ENCODE measurements at places on chromosomes 3 and 15.
A peak's percentile ranks its signal among the peaks of the same experiment; 100 is the strongest.

DNA sequence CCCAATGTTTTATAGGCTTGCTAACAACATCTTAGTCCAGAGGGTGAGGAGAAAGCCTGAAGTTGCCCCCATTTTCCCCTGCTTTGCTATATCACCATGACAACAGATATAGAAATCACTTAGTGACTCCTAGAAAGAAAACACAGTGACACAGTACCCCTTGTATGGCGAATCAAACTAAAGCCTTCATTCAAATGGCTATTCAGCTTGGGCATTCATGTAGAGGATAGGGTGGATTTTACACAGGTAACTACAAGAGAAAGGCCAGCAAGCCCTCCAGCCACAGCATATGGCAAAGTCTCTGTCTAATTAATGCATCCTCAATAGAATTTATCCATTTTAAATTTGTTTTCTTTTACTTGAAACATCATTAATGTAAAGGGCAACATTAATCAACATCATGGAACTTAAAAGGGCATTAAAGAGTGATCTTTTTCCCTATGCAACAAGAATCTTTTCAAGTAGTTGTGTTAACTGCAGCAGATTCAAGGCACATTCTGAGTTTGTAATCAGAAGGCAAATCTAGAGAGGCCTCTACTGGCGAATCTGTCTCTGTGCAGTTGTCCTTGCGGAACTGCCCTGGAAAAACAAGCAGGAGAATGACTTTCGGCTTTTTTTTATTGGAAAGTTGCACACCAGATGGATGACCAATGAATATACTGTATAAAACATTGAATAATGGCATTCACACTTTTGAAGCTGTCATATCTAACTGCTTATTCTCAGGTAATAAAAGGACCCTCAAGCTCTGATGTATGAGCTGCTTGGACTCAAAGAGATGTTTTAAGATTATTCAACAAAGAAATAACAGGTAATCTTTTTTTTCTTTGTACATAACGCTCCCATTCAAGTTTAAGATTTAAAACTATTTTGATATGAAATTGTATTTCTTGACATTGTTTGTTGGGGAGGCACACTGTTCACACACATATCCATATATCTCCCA, 621.7 kb upstream of the AGTR1 start:
- no peak for DNase-seq

- no peak for DNase-seq
These were observed 106.9 kb downstream of the ULK4 start for GRCh38 chr3:41854956-41855355.

DNA sequence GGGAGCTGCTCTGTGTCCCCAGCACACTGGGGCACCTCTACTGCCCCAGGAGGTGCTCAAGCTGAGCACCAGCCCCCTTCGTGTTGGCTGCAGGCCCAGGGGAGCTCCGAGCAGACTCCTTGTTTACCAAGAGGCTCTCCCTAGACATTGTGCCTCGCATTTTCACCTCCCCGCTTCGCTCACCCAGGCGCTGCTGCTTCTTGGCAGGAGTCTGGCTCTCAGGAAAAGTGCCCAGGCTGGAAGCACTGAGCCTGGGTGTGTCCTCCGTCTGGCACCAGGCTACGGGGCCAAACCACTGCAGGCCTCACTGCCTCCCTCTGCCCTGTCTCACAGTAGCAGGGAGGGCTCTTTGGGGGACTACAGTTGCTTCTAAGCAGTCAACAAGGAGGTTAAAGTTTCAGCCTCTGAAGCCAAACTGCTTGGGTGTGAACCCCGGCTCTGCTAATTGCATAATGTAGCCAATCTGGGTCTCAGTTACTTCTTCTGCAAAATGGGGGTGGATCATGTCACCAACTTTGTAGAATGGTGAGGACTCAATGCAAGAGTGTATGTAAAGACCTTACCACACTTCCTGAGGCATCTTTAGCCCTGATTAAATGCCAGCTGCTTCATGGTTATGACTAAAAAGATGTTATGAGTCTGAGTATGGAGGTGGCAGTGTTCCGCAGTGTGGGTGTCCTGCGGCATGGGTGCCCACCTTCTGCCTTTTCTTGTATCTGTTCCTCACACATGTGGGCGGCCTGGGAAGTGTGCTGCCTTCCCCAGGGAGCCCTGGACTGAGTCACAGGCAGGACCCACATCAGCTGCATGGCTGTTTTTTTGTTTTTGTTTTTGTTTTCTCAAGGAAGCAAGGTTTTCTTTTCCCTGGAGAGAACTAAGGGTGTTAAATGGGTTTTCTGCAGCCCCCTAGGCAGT, 88.9 kb downstream of the CLSTN2 start:
- no peak for DNase-seq

DNA sequence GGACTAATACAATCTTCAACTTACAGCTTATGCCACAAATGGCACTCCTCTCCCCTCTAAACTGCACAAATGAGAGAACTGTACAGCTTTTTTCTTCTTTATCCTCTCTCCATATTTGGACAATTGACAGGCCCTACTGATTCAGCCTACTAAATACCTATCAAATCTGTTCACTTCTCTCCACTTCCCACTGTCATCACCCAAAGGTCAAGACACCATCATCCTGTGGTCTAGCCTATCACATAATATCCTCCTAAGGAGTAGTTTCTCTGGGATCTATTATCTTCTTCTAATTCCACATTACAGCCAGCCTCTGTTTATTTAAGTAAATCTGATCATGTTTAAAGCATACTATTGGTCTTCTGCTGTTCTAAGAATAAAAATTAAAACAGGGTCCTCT, 33.0 kb upstream of the SLC12A8 start:
- DNase-seq, result no peak

- no peak for DNase-seq
These were observed 164.4 kb downstream of the WDR76 start for GRCh38 chr15:43991206-43991605.

DNA sequence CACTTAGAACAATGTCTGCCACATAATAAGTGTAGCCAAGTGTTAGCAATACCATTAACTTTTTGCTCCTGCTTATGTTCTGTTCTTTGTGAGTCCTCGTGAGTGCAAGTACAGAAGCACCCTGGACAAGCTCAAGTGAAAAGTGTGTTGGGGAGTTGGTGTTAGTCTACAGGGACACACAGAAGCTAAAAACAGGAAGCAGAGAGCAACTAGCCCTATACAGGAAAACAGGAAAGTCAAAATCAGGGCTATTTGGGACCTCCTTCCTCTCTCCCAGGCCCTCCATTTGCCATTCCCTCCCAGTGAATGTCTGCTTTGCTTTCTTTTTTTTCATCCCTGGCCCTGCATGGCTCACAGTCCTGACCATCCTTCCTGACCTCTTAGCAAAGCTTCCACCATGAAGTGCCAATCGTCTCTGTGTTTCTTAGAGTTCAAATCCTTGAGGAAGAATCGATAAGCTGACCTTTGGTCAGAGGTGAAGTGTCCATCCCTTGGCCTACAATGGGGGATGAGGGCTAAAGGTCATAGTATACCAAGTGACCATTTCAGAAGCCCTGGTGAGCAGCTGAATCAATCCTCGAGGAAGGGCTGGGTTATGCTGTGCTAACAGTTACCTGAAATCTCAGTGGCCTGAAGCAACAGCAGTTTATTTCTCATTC, 328.2 kb downstream of the SHQ1 start:
- no peak for DNase-seq

DNA sequence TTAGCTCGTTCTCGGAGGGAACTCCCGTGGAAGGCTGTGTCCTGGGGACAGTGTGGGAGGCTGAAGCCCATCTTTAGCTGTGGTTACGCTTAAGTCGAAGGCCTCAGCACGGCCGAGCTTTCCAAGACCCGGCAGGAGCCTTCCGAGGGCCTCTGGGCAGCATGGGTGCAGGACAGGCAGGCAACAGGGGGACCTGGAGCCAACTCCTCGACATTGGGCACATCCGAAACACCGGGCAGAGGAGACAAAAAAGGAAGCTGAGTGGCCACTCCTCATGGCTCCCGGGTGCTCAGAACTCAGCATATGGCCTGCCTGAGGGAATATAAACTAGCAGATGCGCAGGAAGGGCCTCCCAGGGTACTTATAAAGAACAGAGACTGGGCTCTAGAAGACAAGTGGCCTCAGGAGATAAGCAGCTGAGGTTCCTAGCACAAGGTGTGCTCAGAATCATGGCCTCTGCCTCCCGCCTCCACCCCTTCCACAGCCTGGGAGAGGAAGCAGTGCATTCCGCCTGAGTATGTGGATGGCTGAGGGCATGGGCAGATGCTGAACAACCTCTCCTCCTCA, 34.1 kb downstream of the ABTB1 start:
- no peak for DNase-seq

GRCh38 chr15:42921342-42921731, 759 bp upstream of the TTBK2 start:
- peak; percentile 39 for DNase-seq

DNA sequence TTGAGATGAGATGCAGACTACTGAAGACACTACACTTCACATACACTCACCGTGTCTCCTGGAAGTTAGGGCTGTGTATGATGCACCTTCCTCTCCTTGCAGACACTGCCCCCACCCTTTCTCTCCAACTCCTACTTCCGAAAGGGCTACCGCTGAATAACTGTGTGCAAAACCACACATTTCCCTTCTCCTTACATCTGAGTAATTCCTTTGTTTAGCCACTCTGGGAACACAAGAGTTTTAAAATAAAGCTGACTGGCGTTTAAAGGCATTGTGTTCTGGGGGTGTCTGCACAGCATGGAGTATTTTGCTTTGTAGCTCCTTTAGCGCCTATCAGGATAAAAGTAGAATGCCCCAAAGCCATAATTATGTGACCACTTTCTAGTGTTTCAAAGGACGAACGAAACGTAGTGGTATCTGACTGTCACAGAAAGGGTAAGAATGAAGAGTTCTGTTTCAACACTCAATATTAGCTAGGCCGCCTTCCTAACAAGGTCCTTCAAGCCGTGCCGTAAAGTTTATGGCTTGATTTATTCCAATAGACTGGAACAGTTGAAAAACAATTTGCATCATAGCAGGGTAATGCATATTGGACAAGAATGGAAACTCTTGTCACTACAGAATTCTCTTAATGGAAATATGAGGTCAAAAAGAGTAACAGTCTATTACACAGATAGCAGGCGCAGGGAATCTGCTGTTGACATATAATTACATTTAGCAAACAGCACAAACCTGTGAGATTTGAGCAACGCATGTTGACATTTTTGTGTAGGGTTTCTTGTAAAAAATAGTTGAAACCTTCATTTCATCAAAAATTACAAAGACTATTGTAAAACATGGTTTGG, 619.9 kb downstream of the FOXP1 start:
- DNase-seq, result no peak

DNA sequence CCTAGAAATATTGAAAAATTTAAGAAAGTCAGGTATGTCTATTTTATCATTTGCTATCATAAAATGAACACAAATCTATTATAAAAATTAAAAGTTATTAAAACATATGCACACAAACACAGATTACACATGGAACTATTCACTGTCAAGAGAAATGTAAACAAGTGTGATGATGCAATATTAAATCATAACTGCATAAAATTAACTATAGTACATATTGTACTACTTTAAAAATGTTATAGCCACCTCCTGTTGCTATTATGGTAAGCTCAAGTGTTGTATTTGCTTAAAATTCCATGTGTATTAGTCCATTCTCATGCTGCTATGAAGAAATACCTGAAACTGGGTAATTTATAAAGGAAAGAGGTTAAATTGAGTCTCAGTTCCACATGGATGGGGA, 54.7 kb upstream of the CMC1 start:
- no peak for DNase-seq

GRCh38 chr15:49178497-49178896, 8.4 kb downstream of the GALK2 start:
- DNase-seq, result no peak
